ENCODE measurements at places on chromosomes 2 and 18.

GRCh38 chr18:23673725-23674124 is 11.0 kb upstream of the ANKRD29 start:
- no peak for DNase-seq

GRCh38 chr2:200177971-200178911 is 128.3 kb upstream of the SPATS2L start:
- DNase-seq, result no peak

GRCh38 chr2:63870679-63871078 is 29.0 kb downstream of the UGP2 start:
- no peak for DNase-seq

DNA sequence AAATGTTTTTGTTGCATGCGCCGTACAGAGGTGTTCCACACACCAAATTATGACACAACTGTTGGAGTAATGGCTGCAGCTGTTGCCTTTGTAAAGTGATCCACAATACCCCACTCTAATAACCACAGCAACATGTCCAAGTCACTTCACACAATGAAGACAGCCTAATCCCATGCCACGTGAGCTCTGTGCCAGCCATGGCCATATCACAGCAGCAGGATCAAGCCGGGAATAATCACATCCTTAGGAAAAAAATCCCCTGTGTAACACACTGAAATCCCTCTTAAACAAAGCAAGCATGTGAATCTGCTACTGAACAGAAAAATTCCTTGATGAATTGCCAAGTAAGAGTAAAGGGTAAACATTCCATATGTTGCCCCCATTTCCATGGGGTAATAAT is 179.5 kb upstream of the PARD3B start:
- DNase-seq, result no peak

Measured in stimulated activated CD8-positive, alpha-beta memory T cell treated with anti-CD3 and anti-CD28 coated beads, Interleukin-15, amount 100 ng/mL, for 4 hours (primary cell).